ENCODE measurements at places on chromosomes 7 and 10.
A peak's percentile ranks its signal among the peaks of the same experiment; 100 is the strongest.

DNA sequence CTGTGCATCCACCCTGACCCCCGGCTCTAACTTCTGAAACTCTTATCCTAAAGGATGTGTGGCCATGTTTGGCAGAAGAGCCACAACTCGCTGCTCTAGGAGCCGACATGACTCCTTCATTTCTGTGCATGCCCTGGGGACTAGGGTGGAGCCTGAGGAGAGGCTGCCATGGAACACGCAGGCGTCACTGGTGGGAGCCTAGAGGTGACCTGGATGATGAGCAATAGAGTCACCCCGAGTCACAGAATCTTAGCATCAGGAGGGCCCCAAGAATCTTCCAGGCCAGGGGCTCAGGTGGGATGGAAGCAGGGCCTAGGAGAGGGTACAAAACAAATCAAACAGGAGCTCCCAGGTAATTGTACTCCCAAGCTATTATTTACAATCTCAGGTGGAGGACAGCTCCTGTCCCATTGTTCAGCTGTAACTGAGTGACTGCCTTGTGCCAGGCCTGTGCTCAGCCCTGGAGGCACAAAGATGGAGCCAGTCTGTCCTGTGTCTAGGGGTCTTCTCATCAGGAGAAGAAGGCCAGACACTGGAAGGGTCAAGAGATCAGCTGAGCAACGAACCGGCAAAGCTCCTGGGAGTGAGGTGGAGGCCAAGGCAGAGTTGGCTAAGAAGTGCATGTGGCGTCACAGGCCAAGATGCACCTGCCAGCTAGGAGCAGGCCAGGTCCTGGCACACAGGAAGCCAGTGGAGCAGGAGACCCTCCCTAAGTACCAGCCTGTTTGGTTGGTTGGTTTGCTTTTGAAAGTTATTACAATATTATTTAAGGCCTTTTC lies 5.8 kb upstream of the ZNF22 start:
- peak overlapping the region; percentile 87 for H3K27ac ChIP-seq
- H3K4me3 ChIP-seq = no peak overlapping the region
- peaks cover 79% of the 10 kb centered on the region for H3K4me1 ChIP-seq

DNA sequence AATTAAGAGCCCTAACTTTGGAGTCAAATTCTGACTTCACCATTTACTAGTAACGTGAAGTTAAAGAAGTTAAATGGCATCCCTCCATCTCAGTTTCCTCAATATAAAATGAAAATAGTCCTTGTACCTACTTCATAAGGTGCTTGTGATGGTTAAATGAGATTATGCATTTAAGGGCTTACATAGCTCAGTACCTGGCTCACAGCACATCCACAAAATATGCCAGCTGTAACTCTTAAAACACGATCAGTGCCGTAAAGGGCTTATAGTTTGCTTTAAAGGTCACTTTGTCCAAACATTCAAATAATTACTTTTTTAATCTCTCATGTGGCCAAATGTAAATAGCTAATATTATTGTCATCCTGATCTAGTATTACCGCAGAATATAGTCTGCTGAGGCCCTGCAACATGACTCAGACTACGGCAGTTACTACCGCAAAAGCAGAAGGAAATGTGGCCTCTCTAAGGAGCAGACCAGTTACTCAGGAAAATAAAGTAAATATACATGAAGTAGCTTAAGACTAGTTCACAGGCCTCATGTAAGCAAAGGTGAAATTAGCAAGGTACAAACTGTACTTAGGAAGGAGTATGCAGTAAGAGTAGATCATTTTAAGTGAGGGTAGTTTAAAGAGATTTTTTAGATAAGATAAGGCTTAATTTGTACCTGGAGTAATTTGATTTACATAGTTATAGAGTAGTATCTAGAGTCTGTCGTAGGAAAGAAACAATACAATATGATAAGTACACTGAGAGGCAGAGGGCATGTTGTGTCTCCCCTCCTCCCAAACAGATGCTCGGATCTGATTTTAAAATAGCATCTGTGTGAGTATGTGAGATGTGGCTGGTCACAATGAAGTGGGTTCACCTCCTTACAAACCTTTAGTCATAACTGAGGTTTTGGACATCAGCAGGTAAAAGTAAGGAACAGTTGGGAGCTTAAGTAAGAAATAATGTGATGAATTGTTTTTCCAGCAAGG lies 13.1 kb downstream of the CASP2 start:
- H3K27me3 ChIP-seq = no peaks in the 10 kb centered on the region
- H3K27ac ChIP-seq = no peak overlapping the region
- DNase-seq = no peak
- H3K4me3 ChIP-seq = no peak overlapping the region

DNA sequence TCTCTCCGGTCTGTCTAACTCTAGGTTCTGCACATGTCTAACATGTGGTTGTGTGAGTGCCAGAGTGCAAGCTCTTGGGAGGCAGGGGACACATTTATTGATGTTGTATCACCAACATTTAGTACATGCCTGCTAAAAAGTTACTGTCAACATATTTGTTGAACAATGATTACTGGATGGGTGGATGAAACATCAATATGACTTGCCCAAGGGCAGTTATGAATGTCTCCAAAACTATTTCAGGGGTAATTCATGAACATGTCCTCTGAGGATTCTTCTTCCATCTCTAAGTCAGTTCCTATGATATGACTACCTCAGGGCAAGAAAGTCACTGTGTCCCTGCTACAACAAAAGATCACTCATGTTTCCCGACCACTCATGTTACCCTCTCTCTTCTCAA lies 91.3 kb upstream of the STEAP1B start:
- no peak overlapping the region for H3K27ac ChIP-seq
- no peaks in the 10 kb centered on the region for H3K27me3 ChIP-seq
- no peak for DNase-seq
- no peaks in the 10 kb centered on the region for H3K36me3 ChIP-seq

GRCh38 chr7:102305414-102306268 lies 19.0 kb downstream of the SH2B2 start:
- DNase-seq = no peak
- H3K4me3 ChIP-seq = no peak overlapping the region
- H3K27me3 ChIP-seq = no peaks in the 10 kb centered on the region

- H3K4me3 ChIP-seq = no peak overlapping the region
- H3K27me3 ChIP-seq = no peaks in the 10 kb centered on the region
- peaks cover 23% of the 10 kb centered on the region for H3K36me3 ChIP-seq
These were observed 4.2 kb downstream of the NUB1 start for GRCh38 chr7:151345576-151346469.

DNA sequence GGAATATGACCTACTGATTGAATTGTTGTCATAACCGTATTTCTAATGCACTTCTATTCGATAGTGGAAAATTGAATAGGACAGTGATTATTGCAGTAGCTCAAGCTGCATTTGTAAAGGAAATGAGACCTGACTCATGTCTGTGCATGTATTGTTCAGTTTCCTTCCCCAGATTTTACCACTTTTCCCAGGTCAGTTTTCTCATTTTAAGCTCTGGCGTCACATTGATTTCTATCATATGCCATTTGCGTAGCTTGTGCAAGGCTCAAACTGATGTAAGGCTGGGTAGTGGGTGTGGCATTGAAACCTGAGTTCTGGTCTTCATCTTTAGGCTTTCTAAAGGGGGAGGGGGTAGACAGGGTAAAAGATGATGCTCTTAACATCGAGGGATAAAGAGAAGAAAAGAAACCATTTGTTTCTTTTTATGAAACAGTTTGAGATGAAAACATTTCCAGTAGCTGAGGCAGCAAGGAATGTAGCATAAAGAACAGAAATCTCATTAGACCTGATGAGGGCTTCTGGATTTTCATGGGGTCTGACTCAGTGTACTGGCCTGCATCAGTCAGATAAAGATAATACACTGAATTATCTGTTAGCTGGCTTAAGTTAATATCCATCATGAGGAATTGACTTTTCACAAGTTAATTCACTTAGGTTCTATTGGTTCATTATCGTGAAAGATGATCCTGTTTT lies 182.3 kb upstream of the CDCA7L start:
- H3K4me1 ChIP-seq = peaks cover 4% of the 10 kb centered on the region
- H3K27me3 ChIP-seq = no peaks in the 10 kb centered on the region
- no peak for DNase-seq

GRCh38 chr7:50145801-50146338 lies 52.8 kb upstream of the ZPBP start:
- no peaks in the 10 kb centered on the region for H3K4me1 ChIP-seq
- DNase-seq = no peak
- H3K27ac ChIP-seq = no peak overlapping the region
- no peaks in the 10 kb centered on the region for H3K27me3 ChIP-seq
- no peaks in the 10 kb centered on the region for H3K36me3 ChIP-seq

- H3K27ac ChIP-seq = peak overlapping the region; percentile 87
- no peaks in the 10 kb centered on the region for H3K27me3 ChIP-seq
- peaks cover 5% of the 10 kb centered on the region for H3K36me3 ChIP-seq
- peaks cover 16% of the 10 kb centered on the region for H3K4me1 ChIP-seq
These were observed 628 bp downstream of the TAF6 start for GRCh38 chr7:100118388-100119071.

DNA sequence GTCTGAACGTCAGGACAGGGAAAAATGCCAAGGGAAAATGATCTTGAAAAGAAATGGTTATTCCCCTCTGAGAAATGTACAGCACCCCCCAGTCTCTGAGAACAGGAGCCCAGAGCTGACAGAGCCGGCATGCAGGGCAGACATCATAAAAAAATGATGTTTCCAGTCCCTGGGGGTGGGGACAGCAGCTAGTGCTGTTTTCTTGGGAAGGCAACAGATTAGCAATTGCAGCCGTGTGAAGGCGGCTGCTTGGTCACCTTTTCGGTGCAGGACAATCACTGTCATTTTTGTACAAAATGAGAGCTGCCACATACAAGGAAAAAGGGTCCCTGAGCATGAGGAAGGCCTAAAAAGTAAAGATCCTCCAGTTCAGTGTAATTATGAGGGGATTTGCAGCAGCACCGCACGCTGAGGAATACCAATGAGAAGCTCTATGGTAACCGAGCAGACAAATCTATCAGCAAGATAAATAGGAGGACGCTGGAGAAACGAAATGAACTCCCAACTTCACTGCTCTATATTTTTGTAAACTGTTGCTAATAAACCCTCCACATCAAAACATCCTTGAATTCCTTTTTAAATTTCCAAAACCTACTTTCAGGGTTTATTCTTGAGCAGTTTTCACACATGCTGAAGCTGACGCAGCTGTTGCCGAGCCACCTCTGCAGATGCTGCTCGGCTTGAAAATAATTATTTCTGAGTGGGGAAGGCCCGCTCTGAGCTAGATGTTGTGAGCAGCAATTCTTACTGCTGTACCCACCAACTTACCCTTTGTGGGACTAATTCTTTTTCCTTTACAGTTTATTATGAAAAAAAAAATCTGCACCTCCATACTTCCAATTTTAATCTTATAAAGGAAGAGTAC lies 98.2 kb upstream of the NEBL start:
- no peak overlapping the region for H3K27ac ChIP-seq
- no peaks in the 10 kb centered on the region for H3K27me3 ChIP-seq
- no peaks in the 10 kb centered on the region for H3K36me3 ChIP-seq
- no peak for DNase-seq
- no peak overlapping the region for H3K4me3 ChIP-seq

GRCh38 chr10:25989951-25990350 lies 55.9 kb downstream of the MYO3A start:
- no peak overlapping the region for H3K4me3 ChIP-seq
- no peaks in the 10 kb centered on the region for H3K27me3 ChIP-seq
- DNase-seq = no peak
- H3K27ac ChIP-seq = no peak overlapping the region

All from thoracic aorta (tissue), 2 donors.